ENCODE measurements at places on chromosomes 5 and 9.

GRCh38 chr9:127451858-127452656, 747 bp downstream of the LRSAM1 start:
- H3K27ac ChIP-seq: peak overlapping the region; percentile 97
- peak overlapping the region; percentile 73 for H3K4me3 ChIP-seq
- H3K27me3 ChIP-seq: no peaks in the 10 kb centered on the region
- peaks cover 36% of the 10 kb centered on the region for H3K36me3 ChIP-seq
- H3K4me1 ChIP-seq: peaks cover 60% of the 10 kb centered on the region

DNA sequence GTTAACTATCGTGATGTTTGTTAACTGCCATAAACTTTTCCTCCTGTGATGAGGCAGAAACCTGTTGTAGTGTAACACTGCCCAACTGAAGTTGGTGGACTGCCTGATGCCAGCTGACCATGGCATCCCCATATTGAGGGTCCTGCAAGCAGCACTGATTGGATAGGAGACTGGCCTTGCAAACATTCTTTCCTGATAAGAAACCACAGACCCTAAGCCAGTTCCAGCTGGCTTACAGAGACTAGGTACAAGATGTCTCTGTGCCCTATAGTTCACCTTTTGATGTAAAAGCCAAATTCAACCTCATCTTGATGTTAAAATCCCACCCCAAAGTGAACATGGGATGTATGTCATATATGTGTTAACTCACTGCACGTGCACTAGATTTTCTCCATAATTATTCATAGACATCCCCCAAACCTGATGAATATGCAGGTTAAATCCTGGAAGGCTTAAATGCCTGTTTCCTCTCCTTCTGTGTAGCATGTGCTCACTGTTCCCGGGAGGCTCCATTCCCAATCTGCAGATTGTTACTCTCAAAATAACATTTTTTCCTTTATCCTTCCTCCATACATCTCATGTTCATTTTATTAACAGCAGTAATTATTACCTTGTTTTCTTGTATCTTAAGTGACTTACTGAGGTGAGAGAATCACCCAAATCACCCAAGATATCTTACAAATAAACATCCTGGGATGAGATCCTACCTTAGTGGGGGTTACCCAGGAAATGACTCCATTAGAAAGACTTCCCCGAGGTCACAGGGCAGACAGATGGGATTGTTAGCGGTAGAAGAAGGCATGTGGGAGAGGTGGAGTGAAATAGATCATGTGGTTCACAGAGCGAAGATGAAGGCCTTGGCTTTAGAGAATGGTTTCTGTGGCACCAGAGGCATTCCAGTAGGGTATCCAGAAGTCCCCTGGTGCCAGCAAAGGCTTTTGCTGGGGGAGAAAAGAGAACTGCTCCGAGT, 566.7 kb downstream of the CCDC171 start:
- no peaks in the 10 kb centered on the region for H3K27me3 ChIP-seq
- no peak overlapping the region for H3K27ac ChIP-seq
- no peaks in the 10 kb centered on the region for H3K36me3 ChIP-seq
- no peak for DNase-seq
- H3K4me3 ChIP-seq: no peak overlapping the region
- H3K4me1 ChIP-seq: no peaks in the 10 kb centered on the region

DNA sequence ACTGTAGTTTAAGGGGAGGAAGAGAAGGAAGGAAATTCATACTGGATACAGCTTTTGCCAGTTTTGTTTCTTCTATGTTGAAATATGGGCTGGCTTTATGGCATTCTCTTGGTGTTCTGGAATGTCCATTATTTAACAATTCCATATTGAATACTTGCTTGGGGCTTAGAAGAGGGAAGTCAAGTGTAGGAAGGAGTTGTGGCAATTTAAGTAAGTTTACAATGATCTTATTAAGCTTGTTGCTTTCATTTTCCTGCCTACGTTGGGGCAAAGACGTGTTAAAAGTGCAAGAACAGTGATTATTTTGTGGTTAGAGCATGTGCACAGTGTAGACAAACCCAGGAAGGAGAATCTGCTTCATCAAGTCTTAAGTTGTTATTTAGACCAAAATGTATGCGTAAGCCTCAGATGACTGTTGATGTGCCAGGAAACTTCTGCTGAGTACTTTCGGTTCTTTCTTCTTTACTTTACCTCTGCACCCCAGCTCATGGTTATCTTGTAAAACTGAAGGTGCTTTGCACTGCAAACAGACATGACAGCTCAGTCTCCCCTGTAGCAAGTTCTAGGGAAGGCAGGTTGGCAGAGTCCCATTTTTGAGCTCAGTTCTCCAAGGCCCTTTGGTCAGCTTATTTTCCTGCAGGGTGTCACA, 75.8 kb downstream of the F2RL2 start:
- no peaks in the 10 kb centered on the region for H3K36me3 ChIP-seq
- H3K27me3 ChIP-seq: no peaks in the 10 kb centered on the region
- peak overlapping the region; percentile 27 for H3K27ac ChIP-seq
- DNase-seq: no peak
- peaks cover 8% of the 10 kb centered on the region for H3K4me1 ChIP-seq

DNA sequence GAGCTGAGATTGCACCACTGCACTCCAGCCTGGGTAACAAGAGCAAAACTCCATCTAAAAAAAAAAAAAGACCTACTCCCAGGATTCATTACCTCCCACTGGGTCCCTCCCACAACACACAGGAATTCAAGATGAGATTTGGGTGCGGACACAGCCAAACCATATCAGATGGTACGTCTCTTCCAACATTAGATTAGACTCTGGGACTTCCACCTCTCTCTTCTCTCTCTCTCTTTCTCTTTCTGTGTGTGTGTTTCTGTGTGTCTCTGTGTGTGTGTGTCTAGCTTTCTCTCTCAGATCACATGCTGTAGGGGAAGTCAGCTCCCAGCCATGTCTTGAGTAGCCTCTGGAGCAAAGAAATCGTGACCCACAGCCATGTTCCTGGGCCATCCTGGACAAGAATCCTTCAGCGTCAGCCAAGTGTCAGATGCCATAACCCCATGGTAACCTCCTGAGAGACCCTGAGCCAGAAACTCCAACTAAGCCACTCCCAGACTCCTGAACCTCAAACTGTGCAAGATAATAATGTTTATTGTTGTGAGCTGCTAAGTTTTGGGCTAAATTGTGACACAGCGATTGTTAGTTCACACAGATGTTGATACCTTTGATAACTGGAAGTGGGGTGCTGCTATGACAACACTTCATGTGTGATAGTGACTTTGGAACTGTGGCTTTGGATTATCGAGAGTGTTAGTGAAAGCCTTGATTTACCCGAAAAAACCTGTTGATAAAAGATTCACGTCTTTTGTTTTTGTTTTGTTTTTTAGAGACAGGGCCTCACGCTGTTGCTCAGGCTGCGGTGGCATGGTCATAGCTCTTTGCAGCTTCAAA, 4.1 kb upstream of the CMBL start:
- no peak overlapping the region for H3K4me3 ChIP-seq
- no peak overlapping the region for H3K27ac ChIP-seq
- H3K27me3 ChIP-seq: no peaks in the 10 kb centered on the region
- no peaks in the 10 kb centered on the region for H3K36me3 ChIP-seq

DNA sequence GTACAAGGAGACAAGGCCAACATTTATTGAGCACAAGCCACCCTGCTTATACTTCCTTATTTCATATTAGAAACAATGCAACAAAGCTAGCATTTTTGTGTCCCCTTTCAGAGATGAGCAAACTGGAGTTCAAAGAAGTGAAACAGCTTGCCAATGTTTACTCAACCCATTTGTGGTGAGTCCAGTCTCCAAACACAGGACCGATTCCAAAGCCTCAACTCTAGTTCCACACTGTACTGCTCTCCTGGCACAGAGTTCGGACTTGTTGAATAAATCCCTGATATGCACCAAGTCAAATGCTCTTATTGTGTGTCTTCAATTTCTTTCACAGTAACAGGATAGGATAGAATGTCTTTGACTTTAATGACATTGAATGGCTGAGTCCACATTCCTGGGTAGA, 604.8 kb upstream of the BRINP1 start:
- no peaks in the 10 kb centered on the region for H3K36me3 ChIP-seq
- H3K27ac ChIP-seq: no peak overlapping the region
- peaks cover under 1% of the 10 kb centered on the region for H3K4me1 ChIP-seq
- no peaks in the 10 kb centered on the region for H3K27me3 ChIP-seq

DNA sequence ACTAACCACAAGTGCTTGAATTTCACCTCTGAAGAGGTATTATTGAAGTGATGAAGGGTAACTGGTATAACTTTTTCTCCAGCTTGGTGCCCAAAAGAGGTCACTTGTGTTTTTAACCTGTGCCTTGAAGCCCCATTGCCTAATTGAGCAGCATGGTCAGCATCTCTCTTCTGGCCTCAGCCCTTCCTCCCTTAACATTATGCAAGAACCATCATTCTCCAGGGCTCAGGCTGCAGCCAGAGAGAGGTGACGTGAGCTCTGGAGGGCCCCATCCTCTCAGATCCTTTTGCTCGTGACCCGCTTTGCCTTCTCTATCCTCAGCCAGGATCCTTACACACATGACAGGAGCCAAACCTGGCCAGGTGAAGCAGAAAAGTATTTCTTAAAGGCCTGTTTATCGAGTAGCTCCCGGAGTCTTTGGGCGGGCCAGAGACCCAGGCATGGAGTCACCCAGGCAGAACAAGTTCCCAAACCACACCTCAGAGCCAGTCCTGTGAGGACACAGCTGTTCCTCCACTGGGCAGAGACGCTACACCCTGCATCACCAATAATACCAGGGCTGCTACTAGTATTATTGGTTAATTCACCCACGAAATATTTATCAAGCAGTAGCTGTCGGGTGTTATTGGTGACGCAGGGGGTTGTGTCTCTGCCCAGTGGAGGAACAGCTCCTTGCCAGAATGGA, 29.6 kb upstream of the BOD1 start:
- no peaks in the 10 kb centered on the region for H3K27me3 ChIP-seq
- H3K4me1 ChIP-seq: no peaks in the 10 kb centered on the region
- no peak overlapping the region for H3K4me3 ChIP-seq
- H3K36me3 ChIP-seq: no peaks in the 10 kb centered on the region

DNA sequence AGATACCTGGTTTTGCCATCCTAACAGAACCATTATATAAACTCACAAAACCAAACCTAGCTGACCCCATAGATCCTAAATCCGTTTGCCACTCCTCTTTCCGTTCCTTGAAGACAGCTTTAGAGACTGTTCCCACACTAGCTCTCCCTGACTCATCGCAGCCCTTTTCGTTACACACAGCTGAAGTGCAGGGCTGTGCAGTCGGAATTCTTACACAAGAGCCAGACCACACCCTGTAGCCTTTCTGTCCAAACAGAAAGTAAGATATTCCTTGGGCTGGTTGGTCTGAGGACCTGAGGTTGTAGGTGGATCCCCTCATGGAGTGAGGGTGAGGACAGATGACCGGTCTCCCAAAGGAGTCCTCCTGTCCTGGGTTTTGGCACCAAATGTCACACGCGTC, 56.7 kb upstream of the NAA35 start:
- H3K27me3 ChIP-seq: no peaks in the 10 kb centered on the region
- H3K36me3 ChIP-seq: no peaks in the 10 kb centered on the region
- H3K4me1 ChIP-seq: no peaks in the 10 kb centered on the region
- no peak overlapping the region for H3K4me3 ChIP-seq

- H3K27ac ChIP-seq: no peak overlapping the region
- no peaks in the 10 kb centered on the region for H3K27me3 ChIP-seq
- H3K4me3 ChIP-seq: no peak overlapping the region
- no peak for DNase-seq
- no peaks in the 10 kb centered on the region for H3K4me1 ChIP-seq
Measured at GRCh38 chr9:137744632-137745183, 125.9 kb downstream of the EHMT1 start.

GRCh38 chr5:88830567-88830966, 52.4 kb downstream of the MEF2C start:
- peak overlapping the region; percentile 72 for H3K27ac ChIP-seq
- no peak for DNase-seq
- no peak overlapping the region for H3K4me3 ChIP-seq
- no peaks in the 10 kb centered on the region for H3K27me3 ChIP-seq
- H3K36me3 ChIP-seq: no peaks in the 10 kb centered on the region

DNA sequence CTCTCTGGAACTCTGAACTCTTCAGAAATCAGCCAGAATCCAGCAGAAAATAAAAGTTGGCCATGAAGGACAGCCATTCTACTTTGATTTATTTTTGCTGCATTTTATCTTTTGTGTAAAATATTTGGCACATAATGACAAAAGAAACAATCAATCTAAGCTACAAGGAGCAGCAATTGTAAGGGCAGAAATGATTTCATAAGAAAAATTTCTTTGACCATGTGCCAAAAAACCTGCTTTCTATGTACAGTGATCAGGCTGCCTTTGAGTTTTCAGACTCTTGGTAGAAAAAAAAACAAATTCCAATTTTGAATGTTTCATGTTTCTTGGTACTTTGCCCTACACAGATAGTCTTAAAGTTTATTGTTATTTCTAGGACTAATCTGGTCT, 69.8 kb upstream of the SLC1A3 start:
- no peaks in the 10 kb centered on the region for H3K36me3 ChIP-seq
- no peak for DNase-seq
- no peaks in the 10 kb centered on the region for H3K4me1 ChIP-seq
- H3K27ac ChIP-seq: no peak overlapping the region
- no peaks in the 10 kb centered on the region for H3K27me3 ChIP-seq

GRCh38 chr5:65760504-65761275, 38.7 kb downstream of the NLN start:
- no peak overlapping the region for H3K27ac ChIP-seq
- no peak for DNase-seq
- no peaks in the 10 kb centered on the region for H3K27me3 ChIP-seq
- H3K4me1 ChIP-seq: no peaks in the 10 kb centered on the region
- peaks cover 5% of the 10 kb centered on the region for H3K36me3 ChIP-seq
- H3K4me3 ChIP-seq: no peak overlapping the region

- no peak for DNase-seq
- no peak overlapping the region for H3K4me3 ChIP-seq
Measured at GRCh38 chr5:29023541-29023940, 1985.2 kb upstream of the CDH9 start.

DNA sequence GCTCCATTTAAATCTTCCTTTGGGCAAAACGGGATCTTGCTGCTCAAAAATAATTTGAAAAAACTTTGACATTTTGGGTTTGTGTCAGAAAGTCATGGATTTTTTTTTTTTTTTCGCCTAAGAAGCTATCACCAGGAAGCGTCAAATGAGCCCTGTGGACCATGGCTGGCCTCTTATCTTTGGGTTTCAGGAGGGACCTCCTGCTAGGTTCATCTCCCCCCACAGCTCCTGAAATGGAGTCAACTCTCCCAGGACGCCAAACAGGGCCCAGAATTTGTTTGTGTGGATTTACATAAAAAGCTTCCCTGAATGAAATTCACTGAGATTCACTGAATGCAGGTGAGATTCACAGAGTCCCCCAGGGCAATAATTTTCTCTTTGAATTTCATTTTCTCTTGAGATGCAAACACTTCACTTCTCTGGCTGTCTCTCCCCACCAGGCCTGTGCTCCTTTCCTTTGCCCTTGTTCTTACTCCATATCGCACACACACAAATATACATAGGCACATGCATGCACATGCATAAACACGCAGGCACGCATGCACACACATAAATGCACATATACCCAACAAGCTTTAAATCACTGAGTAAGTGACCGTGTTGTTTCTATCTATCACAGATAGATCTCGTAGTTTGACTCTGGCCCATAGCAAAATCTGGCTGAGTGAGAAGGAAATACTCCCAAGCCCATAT, 55.3 kb upstream of the GALNT10 start:
- no peak for DNase-seq
- H3K4me3 ChIP-seq: no peak overlapping the region
- H3K27me3 ChIP-seq: no peaks in the 10 kb centered on the region
- no peak overlapping the region for H3K27ac ChIP-seq
- no peaks in the 10 kb centered on the region for H3K36me3 ChIP-seq
